ENCODE measurements at places on chromosomes 16 and 17. TPM values are rescaled to one million over a fixed set of nuclear protein-coding genes. Genes with fewer than 3 reads are reported as not detected.

FBXO39 gene
- not detected for total RNA-seq

KIF18B gene
- 2.1 TPM for total RNA-seq

DNA sequence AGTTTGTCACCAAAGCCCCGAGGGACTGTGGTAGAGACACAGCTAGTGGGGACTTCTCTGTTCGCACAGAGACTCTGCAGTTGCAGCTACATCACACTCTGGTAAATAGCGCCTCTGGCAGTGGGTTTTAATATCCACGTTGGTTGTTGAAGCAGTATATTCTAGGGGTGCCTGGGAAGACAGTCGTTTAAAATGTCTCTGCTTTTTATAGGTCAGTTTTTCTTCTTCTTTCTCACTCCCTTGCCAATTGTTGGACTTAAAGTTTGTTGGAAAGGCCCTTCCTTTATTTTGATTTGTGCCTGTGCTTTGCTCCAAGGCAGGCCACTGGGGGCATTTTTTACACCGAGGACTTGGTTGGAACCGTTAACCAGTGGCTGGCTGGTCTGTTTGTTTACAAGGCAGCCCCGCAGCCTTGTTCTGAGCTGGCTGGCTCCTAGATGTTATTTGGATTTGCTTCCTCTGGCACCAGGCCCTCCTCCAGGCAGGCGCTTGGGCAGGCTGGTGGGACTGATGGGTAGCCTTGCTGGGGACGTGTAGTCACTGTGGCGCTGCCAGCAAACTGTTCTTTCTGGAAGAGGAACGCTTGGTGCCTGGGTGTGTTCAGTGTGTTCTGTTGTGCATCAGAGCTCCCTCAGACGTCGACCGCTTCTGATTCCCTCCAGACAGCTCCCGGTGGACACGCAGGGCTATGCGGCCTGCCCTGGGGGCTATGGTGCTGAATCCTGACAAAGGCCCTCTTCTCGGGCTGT is 218.2 kb upstream of the CHMP6 start:
- H3K4me1 ChIP-seq, result peaks cover 12% of the 10 kb centered on the region
- H3K36me3 ChIP-seq, result no peaks in the 10 kb centered on the region
- DNase-seq, result no peak
- no peak overlapping the region for H3K4me3 ChIP-seq
- no peaks in the 10 kb centered on the region for H3K27me3 ChIP-seq
- H3K27ac ChIP-seq, result peak overlapping the region; percentile 17

- peaks cover 19% of the 10 kb centered on the region for H3K4me1 ChIP-seq
- no peaks in the 10 kb centered on the region for H3K27me3 ChIP-seq
- DNase-seq, result peak; percentile 83
Observed at GRCh38 chr16:57736419-57737351, 1.1 kb downstream of the KATNB1 start.

DNA sequence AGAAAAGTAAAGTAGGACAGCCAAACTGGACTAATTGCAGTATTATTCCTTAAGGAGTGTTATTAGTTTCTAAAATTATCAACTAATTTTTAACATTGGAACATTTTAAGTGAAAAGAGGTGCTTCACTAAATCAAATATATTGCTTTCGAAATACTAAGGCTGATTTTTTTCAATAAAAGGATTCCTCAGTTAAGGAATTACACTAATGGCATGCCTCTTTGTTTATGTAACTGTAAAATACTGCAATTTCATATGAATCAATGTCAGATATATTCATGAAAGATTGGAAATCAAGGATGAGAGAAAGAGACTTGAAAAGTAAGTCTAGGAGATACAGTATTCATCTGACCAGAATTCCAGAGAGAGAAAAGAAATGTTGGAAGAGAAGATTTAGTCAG is 129.8 kb downstream of the TANC2 start:
- H3K36me3 ChIP-seq, result no peaks in the 10 kb centered on the region
- H3K4me1 ChIP-seq, result no peaks in the 10 kb centered on the region
- DNase-seq, result no peak
- H3K4me3 ChIP-seq, result no peak overlapping the region
- H3K27ac ChIP-seq, result no peak overlapping the region
- no peaks in the 10 kb centered on the region for H3K27me3 ChIP-seq

DNA sequence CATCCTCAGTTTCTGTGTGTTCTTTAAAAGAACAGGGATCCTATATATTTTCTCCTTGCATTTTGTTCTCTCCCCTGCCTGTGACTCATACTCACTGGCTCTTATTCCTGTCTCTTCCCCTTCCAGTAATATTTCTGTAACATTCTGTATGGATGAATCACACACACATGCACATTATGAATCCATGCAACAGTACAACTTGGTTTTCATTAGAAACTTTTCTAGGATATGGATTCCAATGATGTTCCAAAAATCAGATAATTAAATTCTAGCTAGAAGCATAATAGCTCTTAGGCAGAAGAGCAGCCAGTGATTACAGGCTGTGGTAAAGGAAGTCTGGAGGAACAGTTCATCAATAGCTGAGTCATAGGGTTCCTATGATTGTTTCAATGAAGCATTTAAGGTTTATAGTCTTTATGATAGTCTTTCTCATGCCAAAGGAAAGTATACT is 119.6 kb upstream of the PMFBP1 start:
- peaks cover 9% of the 10 kb centered on the region for H3K4me1 ChIP-seq
- peak overlapping the region; percentile 90 for H3K27ac ChIP-seq
- H3K4me3 ChIP-seq, result no peak overlapping the region
- no peaks in the 10 kb centered on the region for H3K36me3 ChIP-seq
- peak; percentile 44 for DNase-seq

GRCh38 chr17:63780507-63780906 is 6.5 kb downstream of the DDX42 start:
- no peak overlapping the region for H3K4me3 ChIP-seq
- H3K4me1 ChIP-seq, result no peaks in the 10 kb centered on the region
- H3K27ac ChIP-seq, result no peak overlapping the region
- no peaks in the 10 kb centered on the region for H3K27me3 ChIP-seq

DNA sequence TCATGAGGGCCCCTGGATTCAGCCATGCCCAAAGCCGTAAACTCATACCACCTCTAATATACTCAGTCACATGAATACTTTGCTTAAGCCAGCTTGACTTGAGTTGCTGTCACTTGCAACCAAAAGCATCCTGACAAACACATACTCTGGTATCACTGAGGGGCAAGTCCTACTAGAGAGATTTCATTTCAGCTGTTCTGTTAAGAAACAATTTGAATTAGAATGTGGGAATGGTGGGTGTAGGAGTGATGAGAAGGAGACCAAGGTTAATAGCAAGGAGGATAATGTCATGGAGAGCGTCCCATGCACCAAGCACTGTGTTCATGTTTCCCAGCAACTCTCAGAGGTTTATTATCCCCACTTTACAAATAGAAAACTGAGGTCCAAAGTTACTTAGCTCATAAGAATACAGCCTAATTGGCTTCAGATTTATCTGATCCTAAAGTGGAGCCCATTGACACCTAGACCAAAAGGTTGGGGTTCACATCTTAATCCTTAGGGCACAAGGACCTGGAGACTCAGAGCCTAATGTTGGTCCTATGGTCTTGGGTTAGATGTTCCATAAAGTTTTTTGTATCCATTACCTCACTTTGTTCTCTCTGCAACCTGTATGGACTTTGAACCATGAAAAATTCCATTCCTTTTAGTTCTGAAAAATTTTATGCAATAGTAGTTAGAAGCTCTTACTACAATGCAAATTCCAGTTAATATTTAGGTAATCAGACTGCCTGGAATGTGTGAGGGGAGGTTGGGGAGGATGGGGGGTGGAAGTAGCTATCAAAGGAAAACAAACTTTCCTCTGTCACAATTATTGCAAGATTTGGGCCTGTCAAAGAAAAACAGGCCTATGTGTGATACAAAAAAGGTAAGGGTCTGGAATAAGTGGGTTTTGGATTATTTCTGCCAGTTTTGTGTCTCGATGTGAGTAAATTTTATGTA is 105.9 kb downstream of the IRX3 start:
- no peak overlapping the region for H3K27ac ChIP-seq
- peaks cover 27% of the 10 kb centered on the region for H3K4me1 ChIP-seq
- no peak for DNase-seq
- H3K36me3 ChIP-seq, result no peaks in the 10 kb centered on the region
- no peaks in the 10 kb centered on the region for H3K27me3 ChIP-seq
- no peak overlapping the region for H3K4me3 ChIP-seq

GRCh38 chr16:85888405-85889331 is 10.3 kb upstream of the IRF8 start:
- no peak overlapping the region for H3K27ac ChIP-seq
- no peaks in the 10 kb centered on the region for H3K36me3 ChIP-seq
- H3K27me3 ChIP-seq, result peaks cover 11% of the 10 kb centered on the region
- H3K4me1 ChIP-seq, result peaks cover 18% of the 10 kb centered on the region
- H3K4me3 ChIP-seq, result no peak overlapping the region

DNA sequence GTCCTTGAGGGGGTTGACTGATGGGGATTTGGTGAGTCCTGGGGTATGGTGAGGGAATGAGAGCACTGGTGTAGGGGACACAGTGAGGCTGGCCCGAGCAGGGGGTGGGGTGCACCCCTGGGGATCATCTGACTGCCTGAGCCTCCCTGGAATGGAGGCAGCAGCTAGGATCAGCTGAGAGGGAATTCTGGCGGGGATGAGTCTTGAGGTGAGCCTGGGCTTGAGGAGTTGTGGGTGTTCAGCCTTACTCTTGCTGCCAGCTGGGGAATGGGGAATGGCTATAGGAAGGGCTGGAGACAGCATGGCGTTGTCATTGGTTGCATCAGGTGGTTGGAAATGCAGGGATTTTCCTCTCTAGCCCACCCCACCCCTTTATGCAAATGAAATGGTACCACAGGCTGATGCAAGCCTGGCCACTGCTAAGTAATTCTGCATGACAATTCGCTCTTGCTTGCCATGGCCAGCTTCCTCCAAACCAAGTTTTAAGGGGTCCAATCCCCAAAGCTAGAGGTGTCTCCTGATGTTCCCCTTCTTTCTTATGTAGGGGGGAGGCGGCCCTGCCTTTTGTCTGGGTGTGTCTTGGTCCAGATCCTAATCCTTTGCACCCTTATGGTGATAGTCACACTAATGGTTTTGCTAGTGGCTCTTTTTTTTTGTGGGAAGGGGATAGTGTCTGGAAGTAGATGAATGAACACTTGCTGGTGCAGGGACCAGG is 7.5 kb downstream of the NFE2L1 start:
- no peaks in the 10 kb centered on the region for H3K27me3 ChIP-seq
- H3K36me3 ChIP-seq, result no peaks in the 10 kb centered on the region
- peaks cover 46% of the 10 kb centered on the region for H3K4me1 ChIP-seq
- DNase-seq, result peak; percentile 48

GRCh38 chr17:43118679-43119615 is 6.2 kb downstream of the BRCA1 start:
- H3K27ac ChIP-seq, result no peak overlapping the region
- H3K36me3 ChIP-seq, result no peaks in the 10 kb centered on the region
- DNase-seq, result no peak
- no peaks in the 10 kb centered on the region for H3K27me3 ChIP-seq
- no peak overlapping the region for H3K4me3 ChIP-seq

GRCh38 chr17:44959821-44960531 is 8.1 kb downstream of the C1QL1 start:
- H3K4me1 ChIP-seq, result peaks cover 4% of the 10 kb centered on the region
- H3K27ac ChIP-seq, result no peak overlapping the region
- no peaks in the 10 kb centered on the region for H3K36me3 ChIP-seq
- no peak for DNase-seq

CDH13 gene
- total RNA-seq, result 2.7 TPM

GRCh38 chr16:61366006-61366405 is 670.2 kb downstream of the CDH8 start:
- DNase-seq, result no peak
- H3K27me3 ChIP-seq, result no peaks in the 10 kb centered on the region
- H3K27ac ChIP-seq, result no peak overlapping the region
- H3K36me3 ChIP-seq, result no peaks in the 10 kb centered on the region
- H3K4me1 ChIP-seq, result no peaks in the 10 kb centered on the region

- peaks cover 3% of the 10 kb centered on the region for H3K36me3 ChIP-seq
- no peaks in the 10 kb centered on the region for H3K27me3 ChIP-seq
- no peak overlapping the region for H3K27ac ChIP-seq
- peaks cover under 1% of the 10 kb centered on the region for H3K4me1 ChIP-seq
Observed at GRCh38 chr16:56363181-56363716, 62.1 kb downstream of the AMFR start.

GRCh38 chr17:31308372-31309334 is 5.2 kb downstream of the EVI2B start:
- DNase-seq, result no peak
- H3K27ac ChIP-seq, result peak overlapping the region; percentile 33
- no peak overlapping the region for H3K4me3 ChIP-seq
- H3K4me1 ChIP-seq, result peaks cover 3% of the 10 kb centered on the region
- no peaks in the 10 kb centered on the region for H3K27me3 ChIP-seq

DNA sequence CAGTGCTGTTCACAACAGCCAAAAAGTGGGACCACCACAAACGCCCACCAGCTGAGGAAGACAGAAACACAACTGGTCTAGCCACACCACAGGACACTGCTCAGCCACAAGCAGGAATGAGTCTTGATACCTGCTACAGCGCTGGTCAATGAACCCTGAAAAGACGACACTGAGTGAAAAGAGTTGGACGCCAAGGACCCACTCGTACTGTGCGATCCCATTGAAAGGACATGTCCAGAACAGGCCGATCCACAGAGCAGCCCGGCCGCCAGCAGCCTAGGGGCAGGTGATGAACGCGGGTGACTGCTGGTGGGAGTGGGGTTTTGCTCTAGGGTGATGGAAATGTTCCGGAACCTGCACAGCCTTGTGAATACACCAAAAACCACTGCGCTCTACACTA is 10.6 kb upstream of the SLC38A8 start:
- no peak for DNase-seq
- no peaks in the 10 kb centered on the region for H3K4me1 ChIP-seq
- H3K36me3 ChIP-seq, result no peaks in the 10 kb centered on the region
- no peak overlapping the region for H3K4me3 ChIP-seq
- no peaks in the 10 kb centered on the region for H3K27me3 ChIP-seq
- no peak overlapping the region for H3K27ac ChIP-seq

- H3K27ac ChIP-seq, result no peak overlapping the region
- H3K4me1 ChIP-seq, result no peaks in the 10 kb centered on the region
- DNase-seq, result no peak
- H3K36me3 ChIP-seq, result no peaks in the 10 kb centered on the region
Observed at GRCh38 chr17:12579288-12579687, 86.4 kb upstream of the MYOCD start.

NOG gene
- 10.7 TPM for total RNA-seq

DNA sequence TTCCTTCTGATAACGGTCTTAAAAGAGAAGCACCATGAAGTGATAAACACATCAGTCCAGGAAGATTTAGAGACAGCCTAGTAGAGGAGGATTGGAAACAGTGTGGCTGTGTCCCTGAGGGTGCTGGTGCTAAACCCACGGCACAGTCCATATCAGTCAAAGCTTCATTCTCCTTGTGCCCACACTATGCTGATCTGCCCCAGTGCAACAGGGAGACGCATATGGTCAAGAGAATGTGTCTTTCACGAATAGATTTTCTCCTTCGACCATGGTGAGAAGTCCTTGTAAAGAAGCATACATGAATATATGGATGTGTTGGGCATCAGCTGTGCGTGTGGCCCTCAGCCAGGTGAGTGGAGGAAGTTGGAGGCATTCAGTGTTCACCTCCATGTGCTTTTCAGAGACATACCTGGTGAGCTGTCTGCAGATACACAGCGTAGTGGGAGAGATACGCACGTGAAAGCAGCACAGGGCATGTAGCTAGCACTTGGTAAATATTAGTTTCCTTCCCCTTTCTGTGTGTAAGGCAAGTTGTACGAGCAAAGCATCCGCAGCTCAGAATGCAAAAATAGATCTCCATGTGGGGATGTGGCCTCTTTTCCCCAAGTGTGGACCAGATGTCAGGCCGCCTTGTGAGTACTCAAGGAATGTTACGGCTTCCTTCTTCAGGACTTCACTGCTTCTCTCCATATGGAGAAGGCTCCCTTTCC is 29.4 kb downstream of the HLF start:
- H3K27me3 ChIP-seq, result no peaks in the 10 kb centered on the region
- no peak for DNase-seq
- no peak overlapping the region for H3K27ac ChIP-seq
- H3K4me3 ChIP-seq, result no peak overlapping the region
- H3K4me1 ChIP-seq, result no peaks in the 10 kb centered on the region

Measured in hepatocyte (in vitro differentiated cells).